ENCODE measurements at places on chromosomes 4 and X.

DNA sequence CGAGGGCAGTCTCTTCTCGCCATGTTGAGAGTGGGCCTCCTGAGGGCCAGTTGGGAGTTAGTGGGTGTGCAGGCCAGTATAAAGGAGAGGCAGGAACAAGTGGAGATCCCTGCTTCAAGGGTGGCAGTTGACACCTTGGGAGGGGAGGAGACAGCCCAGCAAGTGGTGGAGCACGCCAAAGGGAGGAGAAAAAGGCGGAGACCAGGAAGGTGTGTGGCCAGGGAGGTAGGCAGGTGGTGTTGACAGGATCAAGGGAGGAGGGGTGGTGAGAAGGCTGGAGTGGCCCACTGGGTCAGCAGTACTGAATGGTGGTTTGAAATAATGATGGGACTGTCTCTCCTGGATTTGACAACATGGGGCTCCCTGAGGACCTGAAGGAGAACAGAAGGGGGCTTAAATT is 32.6 kb downstream of the ZNF185 start:
- no peak for DNase-seq

DNA sequence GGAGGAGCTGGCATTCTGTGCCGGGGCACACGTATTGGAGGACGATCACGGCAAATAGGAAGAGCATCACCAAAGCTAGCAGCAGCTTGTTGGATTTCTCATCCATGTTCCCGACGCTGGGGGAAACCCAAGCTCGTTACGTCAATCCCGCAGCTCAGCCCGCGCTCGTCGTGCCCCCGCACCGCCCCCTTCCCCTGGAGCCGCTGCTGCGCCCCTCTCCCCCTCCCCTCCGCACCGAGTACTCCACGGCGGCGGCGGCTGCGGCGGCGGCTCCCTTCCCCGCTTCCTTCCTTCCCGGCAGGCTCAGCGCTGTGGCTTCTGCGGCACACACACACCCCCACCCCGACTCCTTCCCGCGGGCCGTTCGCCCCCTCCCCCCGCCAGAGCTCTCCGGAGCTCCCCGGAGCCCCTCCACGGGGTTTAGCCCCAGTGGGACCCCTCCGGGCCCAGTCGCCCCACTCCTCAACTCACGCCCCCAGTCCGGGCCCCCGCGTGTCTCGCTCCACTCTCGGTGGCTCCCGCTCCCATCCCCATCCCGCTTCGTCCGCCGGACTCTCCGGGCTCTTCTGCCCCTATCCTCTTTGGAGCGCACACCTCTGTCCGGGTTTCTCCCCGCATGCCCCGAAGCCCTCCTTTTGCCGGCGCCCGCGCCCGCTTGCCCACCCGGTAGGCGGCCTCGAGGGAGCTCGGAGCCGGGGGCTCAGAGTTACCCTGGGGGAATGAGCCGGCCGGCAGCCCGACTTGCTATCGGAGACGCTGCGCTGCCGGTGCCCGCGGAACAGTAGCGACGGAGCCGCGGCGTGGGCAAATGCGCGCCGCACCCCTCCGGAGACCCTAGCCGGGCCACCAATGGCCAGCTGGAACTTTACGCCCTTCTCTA is 978 bp downstream of the HS6ST2 start:
- no peak for DNase-seq

DNA sequence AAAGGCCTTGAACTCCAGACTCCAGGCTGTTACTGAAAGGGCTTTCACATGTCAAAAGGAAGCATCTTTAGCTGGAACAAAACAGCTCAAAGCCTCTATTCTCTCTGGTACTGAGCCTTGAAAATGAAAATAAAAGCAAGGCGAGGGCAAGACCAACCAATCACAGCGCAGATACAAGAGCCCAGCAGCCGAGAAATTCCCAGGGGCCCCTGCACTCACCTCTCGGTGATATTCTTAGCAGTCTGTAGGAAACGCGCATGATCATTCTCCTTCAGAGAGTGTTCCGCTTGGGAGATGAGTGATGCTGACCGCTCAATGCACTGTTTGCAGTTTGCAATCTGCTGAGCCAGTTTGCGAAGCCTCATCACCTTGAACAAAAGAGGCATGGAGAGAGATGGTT is 138.1 kb downstream of the MID1 start:
- peak; percentile 9 for DNase-seq

DNA sequence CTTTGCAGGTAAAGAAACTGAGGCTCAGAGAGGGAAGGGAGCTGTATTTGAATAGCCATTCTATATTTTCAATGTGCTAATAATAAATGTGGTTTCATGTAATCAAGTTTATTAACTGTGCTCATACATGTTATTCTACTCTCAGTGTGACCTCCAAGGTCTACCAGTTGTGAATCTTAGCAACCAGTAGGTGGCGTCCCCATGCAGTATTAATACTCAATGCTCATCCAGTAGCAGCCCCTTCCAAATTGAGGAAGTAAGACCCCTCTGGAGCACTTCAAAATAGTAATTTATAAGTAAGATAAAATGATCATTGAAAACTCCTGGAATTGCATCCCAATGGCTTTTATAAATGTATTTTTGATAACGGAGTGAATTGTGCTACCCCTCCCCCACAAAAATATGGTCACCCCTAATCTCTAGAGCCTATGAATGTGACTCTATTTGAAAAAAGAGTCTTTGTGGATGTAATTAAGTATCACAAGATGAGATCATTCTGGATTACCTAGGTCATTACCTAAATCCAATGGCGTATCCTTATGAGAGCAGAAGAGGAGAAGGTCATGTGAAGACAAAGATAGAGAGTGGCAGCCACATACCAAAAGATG is 20.4 kb upstream of the SEPSECS start:
- peak; percentile 15 for DNase-seq

- peak; percentile 40 for DNase-seq
These were observed 70.2 kb downstream of the TBL1X start for GRCh38 chrX:9535101-9535500.

DNA sequence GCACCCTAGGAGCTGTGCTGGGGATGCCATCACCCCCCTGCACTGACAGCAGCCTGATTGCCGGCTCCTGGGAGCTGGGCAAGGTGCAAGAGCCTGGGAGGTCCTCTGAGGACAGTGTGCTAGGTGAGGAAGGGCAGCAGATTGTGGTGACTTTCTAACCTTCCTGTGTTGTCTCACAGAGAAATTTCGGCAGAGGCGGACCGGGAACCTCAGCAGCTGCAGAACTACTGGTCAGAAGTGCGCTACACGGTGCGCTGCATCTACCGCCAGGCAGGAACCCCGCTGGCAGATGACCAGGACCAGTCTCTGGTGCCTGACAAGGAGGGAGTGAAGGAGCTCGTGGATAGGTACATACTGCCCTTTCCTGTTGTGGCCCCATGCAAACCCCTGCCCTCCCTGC is 89.8 kb downstream of the FAM193A start:
- no peak for DNase-seq

- no peak for DNase-seq
These were observed 102.9 kb downstream of the UGT8 start for GRCh38 chr4:114701491-114701890.

DNA sequence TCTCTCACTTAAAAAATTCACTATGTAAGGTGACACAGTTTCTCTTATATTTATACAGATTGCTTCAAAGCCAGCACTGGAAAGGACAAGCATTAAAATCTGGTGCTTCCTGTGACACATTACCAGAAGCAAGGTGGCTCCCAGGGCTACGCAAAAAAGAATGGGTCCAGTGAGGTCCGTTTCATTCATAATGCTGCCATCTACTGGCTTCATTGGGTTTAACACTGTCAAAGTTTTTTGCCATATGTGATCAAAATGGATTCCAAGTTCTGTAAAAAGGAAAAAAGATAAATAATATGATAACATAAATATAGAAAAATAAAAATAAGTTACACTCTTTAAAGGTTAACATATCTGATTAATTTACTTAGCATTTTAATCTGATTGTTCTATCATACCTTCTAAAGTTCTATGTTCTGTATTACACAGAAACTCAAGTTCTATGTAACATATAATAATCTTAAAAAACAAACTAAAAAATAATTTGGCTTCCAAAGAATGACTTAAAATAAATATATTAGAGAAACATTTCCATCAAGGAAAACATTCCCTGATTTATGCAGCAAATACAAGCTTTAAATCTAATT is 22.1 kb downstream of the YIPF7 start:
- peak; percentile 53 for DNase-seq

DNA sequence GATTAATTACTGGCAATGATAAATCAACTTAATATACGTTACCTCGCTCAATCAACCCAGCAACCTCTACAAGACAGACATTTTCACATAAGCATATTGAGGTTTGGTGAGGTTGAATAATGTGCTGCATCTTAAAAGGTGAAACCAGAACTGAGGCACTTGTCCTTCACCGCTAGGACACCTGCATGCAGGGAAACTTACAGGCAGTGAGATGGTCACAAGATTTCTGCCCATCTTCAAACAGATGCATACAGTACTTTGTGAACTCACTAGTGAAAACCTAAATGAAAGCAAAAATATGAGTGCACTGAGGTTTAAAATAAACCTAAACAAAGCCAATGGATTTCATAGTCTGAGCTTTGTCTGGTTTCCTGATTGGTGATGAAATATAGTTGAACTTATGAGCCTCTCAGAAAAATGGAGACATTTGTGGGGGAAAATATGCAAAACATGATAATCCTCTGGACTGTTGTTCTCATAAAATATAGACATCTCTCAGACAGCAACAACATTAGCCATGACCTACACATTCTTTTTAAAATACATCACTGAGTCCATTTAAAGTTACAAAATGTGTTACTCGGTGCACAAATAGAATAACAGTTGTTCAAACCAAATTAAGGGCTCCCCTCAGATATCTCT is 20.9 kb upstream of the PRSS12 start:
- DNase-seq = no peak

DNA sequence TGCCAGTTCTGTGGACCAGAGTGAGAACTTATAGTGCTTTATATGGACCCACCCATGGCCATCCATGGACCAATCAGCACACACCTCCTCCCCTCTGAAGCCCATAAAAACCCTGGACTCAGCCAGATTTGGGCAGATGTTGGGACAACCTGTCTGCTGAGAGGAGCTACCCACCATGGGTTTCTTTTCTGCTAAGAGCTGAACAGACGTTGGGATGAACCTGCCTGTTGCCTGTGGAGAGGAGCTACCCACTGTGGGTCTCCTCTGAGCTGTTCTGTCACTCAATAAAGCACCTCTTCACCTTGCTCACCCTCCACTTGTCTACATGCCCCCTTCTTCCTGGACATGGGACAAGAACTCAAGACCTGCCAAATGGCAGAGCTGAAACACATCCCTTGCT is 9.0 kb upstream of the HSD17B11 start:
- no peak for DNase-seq

- DNase-seq = no peak
These were observed 8.7 kb downstream of the WDFY3 start for GRCh38 chr4:84957514-84958420.

DNA sequence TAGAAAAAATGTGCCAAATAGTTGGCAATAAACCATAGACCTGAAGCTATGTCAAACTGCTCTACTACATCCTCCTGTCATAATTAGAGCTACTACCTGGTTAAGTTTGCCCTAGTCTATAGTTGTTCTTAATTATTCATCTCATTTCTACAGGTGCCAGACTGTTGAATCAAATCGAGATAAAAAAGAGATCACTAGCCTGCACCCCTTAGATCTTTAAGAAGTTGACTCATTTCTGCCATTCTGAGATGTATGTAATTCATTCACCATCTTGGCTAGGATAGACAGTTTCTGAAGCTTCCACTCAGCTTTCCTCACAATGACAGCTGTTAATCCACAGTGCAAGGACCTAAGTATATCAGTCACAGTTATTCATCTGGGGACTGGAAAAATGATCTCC is 452.1 kb upstream of the BOD1L1 start:
- no peak for DNase-seq

DNA sequence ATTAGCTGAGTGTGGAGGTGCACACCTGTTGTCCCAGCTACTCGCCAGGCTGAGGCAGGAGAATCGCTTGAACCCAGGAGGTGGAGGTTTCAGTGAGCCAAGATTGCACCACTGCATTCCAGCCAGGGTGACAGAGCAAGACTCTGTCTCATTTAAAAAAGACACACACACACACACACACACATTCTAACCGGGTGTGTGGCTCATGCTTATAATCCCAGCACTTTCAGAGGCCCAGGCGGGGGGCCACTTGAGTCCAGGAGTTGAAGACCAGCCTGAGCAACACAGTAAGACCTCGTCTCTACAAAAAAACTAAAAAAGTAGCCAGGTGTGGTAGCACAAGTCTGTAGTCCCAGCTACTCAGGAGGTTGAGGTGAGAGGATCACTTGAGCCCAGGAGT is 152.3 kb downstream of the LRBA start:
- DNase-seq = no peak

DNA sequence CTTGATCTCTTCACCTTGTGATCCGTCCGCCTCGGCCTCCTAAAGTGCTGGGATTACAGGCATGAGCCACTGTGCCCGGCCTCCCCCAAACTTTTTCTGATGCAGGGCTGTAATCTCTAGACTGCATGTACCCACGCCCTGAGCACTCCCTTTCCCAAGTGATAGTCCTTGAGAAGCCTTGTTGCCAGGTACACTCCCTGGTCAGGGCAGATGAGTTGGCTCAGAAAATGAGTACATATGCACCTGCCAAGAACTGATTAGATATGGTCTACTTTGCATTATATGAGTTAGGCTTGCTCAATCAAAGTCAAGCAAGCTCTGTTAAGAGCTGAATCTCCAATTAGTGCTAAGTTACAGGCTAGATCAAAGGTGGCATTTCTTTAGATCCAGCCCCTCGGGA is 20.3 kb downstream of the APOO start:
- no peak for DNase-seq

DNA sequence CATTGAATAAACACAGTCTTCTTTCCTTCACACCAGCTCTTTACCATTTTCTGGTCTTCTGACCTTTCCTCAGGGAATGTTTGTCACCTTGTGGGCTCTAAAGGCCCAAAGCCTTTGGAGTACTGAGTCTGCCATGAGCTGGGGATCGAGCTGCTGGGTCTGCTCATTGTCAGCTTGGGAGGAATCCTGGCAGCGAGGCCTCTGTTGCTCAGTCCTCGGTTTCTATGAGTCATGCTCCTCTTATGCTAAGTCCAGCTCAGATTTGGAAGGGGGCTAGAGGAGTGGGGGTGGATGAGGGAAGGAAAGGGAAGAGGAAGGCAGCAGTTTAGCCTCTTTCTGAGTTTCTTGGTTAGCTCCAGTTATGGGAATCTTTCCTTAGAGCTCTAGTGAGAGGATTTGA is 31.1 kb downstream of the NHSL2 start:
- DNase-seq = no peak

DNA sequence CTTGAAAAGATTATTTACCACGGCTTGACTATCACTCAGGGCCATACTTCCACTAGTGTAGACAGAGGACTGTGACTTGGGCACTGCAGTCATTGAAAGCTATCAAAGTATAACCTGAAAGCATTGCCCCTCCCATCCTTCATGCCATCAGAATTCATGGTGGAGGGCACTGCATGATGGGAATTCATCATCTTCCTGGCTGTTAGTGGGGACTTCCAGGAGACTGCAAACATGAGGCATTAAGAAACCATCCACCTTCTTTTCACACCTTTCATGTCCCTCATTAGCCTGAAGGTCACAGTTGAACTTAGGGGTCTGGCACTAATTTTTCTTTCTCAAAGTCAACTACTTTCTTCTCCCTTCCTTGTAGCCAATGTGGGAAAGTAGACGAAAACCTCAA is 25.8 kb downstream of the VSIG4 start:
- no peak for DNase-seq

- DNase-seq = no peak
These were observed 12.5 kb upstream of the ART3 start for GRCh38 chr4:76061982-76062381.
